ENCODE measurements at places on chromosomes 5 and 9. TPM values are rescaled to one million over a fixed set of nuclear protein-coding genes. Genes with fewer than 3 reads are reported as not detected.

GRCh38 chr5:176542596-176543427, 5.6 kb upstream of the RNF44 start:
- peaks cover 19% of the 10 kb centered on the region for H3K4me1 ChIP-seq
- H3K4me3 ChIP-seq: peak overlapping the region; percentile 76
- no peaks in the 10 kb centered on the region for H3K36me3 ChIP-seq
- H3K27ac ChIP-seq: peak overlapping the region; percentile 80
- no peak for DNase-seq
- no peaks in the 10 kb centered on the region for H3K27me3 ChIP-seq

DNA sequence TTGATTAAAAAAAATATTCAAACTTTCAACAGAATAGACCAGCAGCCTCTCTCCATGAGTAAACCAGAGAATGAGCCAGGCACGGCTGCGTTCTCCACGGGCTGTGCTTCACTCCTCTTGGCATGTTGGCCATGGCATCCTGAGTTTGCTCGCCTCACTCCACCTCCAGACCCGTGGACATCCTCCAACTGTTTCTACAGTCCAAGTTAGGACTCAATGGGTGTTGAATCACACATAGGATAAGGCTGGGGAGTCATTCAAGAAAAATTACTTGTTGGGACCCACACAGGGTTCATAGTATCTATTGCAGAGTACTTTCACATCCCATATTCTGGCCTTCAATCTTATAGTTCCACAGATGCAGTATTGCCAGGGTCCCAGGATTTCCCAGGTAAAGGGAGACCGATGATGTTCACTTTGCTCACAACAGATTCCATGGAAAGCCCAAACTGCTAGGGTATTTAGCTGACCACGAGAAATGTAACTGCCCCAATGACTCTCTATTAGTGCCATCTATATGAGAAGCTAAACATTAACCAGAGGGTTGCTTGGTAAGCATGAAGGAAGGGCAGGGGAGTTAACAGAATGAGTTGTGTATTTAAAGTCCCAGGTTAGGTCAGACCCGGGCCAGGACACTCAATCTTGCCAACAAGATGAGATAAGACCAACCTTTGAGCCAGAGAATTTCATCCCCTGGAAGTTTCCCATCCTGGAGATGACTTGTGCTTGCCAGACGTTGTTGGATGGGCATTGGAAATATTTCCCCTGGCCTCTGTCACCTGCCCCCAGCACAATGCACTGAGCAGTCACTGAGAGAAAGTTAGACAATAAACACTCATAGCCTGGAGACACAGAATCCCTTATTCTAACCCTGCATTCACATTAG, 19.7 kb upstream of the GDA start:
- DNase-seq: no peak
- no peaks in the 10 kb centered on the region for H3K36me3 ChIP-seq
- H3K4me3 ChIP-seq: no peak overlapping the region
- no peaks in the 10 kb centered on the region for H3K27me3 ChIP-seq

GRCh38 chr9:119763260-119763659, 394.0 kb upstream of the BRINP1 start:
- H3K27ac ChIP-seq: no peak overlapping the region
- H3K36me3 ChIP-seq: no peaks in the 10 kb centered on the region
- no peaks in the 10 kb centered on the region for H3K4me1 ChIP-seq
- no peaks in the 10 kb centered on the region for H3K27me3 ChIP-seq

DNA sequence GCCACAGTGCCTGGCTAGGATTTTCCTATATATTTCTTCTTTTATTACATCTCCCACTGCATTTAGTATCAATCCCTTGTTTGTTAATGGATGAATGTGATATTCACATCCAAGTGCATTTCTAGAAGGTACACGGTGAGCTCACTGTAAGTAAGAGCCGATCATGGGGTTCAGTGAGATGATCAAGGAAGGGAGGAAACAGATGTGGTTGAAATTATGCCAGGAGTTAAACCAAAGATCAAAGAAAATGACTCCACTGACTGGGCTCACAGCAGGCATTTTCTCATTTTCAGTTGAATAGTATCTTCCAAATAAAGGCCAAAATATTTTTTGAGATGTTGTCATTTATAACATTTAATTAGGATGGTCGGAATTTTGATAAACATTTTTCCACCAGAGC, 97.8 kb downstream of the CFAP90 start:
- no peaks in the 10 kb centered on the region for H3K27me3 ChIP-seq
- no peak overlapping the region for H3K27ac ChIP-seq
- no peaks in the 10 kb centered on the region for H3K36me3 ChIP-seq
- H3K4me3 ChIP-seq: no peak overlapping the region

The ATOX1 gene
- 40.9 TPM for total RNA-seq

DNA sequence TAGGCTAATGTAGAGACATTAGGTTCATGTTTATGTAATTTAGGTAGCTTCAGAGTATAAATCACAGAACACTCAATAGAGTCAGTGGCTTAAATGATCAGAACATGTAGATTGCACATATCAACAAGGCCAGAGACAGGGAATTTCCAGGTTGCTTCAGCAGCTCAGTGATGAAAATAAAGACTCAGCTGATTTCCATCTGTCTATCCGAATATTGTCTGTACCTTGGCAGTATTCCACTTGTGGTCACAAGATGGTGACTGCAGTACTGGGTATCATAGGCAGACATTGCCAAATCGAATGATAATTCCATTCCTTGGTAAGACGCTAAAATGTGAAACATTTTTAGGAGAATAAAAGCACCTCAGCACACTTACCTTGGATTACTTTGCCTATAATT, 702.2 kb downstream of the MAT2B start:
- no peaks in the 10 kb centered on the region for H3K27me3 ChIP-seq

GRCh38 chr5:54761213-54761701, 224.1 kb downstream of the ESM1 start:
- DNase-seq: peak; percentile 44
- H3K36me3 ChIP-seq: no peaks in the 10 kb centered on the region
- H3K27ac ChIP-seq: no peak overlapping the region
- H3K4me1 ChIP-seq: no peaks in the 10 kb centered on the region
- H3K27me3 ChIP-seq: no peaks in the 10 kb centered on the region
